Keratinocyte (primary cell): ENCODE measurements at places on chromosomes 5 and 9. TPM values are rescaled to one million over a fixed set of nuclear protein-coding genes. Genes with fewer than 3 reads are reported as not detected.
A peak's percentile ranks its signal among the peaks of the same experiment; 100 is the strongest.

DNA sequence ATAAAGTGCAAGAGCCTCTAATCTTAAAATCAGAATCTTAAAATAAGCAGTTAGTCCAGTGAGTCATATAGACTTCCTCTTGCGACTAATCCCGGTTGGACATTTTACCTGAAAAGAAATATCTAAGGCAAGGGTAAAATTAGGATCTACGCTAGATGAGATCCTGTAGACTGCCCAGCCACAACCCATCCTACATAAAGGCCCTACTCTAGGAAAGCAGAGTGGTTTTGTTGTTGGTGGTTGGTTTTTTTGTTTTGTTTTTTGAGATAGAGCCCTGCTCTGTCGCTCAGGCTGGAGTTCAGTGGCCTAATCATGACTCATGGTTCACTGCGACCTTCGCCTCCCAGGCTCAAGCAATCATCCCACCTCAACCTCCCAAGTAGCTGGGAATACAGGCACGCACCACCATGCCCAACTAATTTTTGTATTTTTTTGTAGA lies 6.9 kb downstream of the TSC1 start:
- H3K27me3 ChIP-seq = no peaks in the 10 kb centered on the region
- H3K27ac ChIP-seq = no peak overlapping the region
- no peak overlapping the region for H3K4me3 ChIP-seq

DNA sequence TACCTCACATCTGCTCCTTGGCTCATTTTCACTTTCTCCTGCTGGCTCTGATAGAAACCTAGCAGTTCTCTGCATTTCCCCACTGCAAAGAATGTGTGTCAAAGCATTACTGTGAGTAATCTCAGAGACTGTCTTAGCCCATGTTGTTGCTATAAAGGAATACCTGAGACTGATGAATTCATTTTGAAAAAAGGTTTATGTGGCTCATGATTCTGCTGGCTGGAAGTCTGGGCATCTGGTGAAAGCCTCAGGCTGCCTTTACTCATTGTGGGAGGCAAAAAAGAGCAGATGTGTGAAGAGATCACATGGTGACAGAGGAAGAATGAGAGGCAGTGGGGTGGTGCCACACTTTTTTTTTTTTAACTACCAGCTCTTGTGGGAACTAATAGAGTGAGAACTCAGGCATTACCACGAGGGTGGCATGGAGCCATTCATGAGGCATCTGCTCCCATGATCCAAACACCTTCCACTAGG lies 191.6 kb upstream of the CTNND2 start:
- no peak overlapping the region for H3K27ac ChIP-seq
- no peak for DNase-seq
- H3K4me3 ChIP-seq = no peak overlapping the region
- H3K27me3 ChIP-seq = no peaks in the 10 kb centered on the region

- peaks cover 20% of the 10 kb centered on the region for H3K27me3 ChIP-seq
- no peak for DNase-seq
- H3K27ac ChIP-seq = no peak overlapping the region
- no peak overlapping the region for H3K4me3 ChIP-seq
Measured at GRCh38 chr9:34518110-34518616, 4.6 kb downstream of the ENHO start.

GRCh38 chr5:134140530-134141201 lies 26.2 kb downstream of the TCF7 start:
- H3K27ac ChIP-seq = no peak overlapping the region
- DNase-seq = peak; percentile 46
- H3K4me1 ChIP-seq = peaks cover 24% of the 10 kb centered on the region
- peaks cover 36% of the 10 kb centered on the region for H3K36me3 ChIP-seq

Gene KIAA1958
- 0.77 to 1.2 TPM (median 0.84 TPM) in 3 replicates for polyA plus RNA-seq

Gene ESM1
- polyA plus RNA-seq = 0.07 TPM in 1 of 3 replicates, not detected in the others

Gene ANKRD34B
- 0.01 TPM in 1 of 3 replicates, not detected in the others for polyA plus RNA-seq

Gene ADAMTSL1
- 0.35 to 2.2 TPM (median 1.1 TPM) in 3 replicates for polyA plus RNA-seq

Gene PPP3R2
- not detected in 3 replicates for polyA plus RNA-seq

- H3K36me3 ChIP-seq = no peaks in the 10 kb centered on the region
- no peak overlapping the region for H3K4me3 ChIP-seq
- no peaks in the 10 kb centered on the region for H3K27me3 ChIP-seq
- no peak for DNase-seq
- no peak overlapping the region for H3K27ac ChIP-seq
Measured at GRCh38 chr5:127068493-127069214, 4.6 kb downstream of the C5orf63 start.

Gene PCDHGA12
- polyA plus RNA-seq = 0.69 to 1.9 TPM (median 1.0 TPM) in 3 replicates

GRCh38 chr5:127389601-127390000 lies 99.0 kb downstream of the MEGF10 start:
- H3K27ac ChIP-seq = no peak overlapping the region
- H3K36me3 ChIP-seq = no peaks in the 10 kb centered on the region
- no peak for DNase-seq
- no peaks in the 10 kb centered on the region for H3K27me3 ChIP-seq
- no peak overlapping the region for H3K4me3 ChIP-seq

DNA sequence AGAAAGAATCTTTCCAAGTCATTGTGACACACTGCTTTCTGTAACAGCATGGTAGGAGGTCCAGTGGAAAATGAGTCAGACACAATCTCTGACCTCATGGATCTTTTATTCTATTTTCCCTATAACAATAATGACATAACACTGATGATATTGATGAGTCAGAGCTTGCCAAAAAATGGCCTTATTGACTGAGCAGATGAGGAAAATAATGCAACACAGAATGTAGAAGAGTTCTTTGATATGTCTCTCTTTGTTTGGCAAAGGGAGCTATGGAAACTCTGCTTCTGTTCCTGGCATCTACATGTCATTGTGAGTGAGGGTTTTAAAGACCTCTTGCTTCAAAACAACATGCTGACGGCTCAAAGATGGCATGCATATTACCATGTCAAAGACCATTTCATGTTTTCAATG lies 443.1 kb upstream of the ZNF608 start:
- no peak for DNase-seq
- H3K27ac ChIP-seq = no peak overlapping the region
- H3K4me1 ChIP-seq = no peaks in the 10 kb centered on the region
- no peaks in the 10 kb centered on the region for H3K27me3 ChIP-seq

Gene PCDH1
- 10.0 to 19.9 TPM (median 14.2 TPM) in 3 replicates for polyA plus RNA-seq

- no peak for DNase-seq
- no peak overlapping the region for H3K27ac ChIP-seq
- no peaks in the 10 kb centered on the region for H3K4me1 ChIP-seq
- H3K36me3 ChIP-seq = no peaks in the 10 kb centered on the region
- no peaks in the 10 kb centered on the region for H3K27me3 ChIP-seq
- no peak overlapping the region for H3K4me3 ChIP-seq
Measured at GRCh38 chr5:52856564-52856963, 68.8 kb downstream of the ITGA1 start.

GRCh38 chr5:1445313-1445688 lies at the start of gene SLC6A3:
TSS of gene SLC6A3 (minus strand) at chr5:1445440. CDS start at chr5:1443197, 2,243 bp downstream.
- H3K4me3 ChIP-seq = no peak within 1 kb of the TSS
- H3K27me3 ChIP-seq = peaks cover 64% of the 10 kb centered on the region
- H3K4me1 ChIP-seq = no peaks in the 10 kb centered on the region
- no peaks in the 10 kb centered on the region for H3K36me3 ChIP-seq
- H3K27ac ChIP-seq = no peak within 1 kb of the TSS

Gene GNA14
- polyA plus RNA-seq = not detected in 3 replicates

Gene UNC5A
- 0.03 to 0.05 TPM in 2 of 3 replicates, not detected in the other for polyA plus RNA-seq

- peaks cover 42% of the 10 kb centered on the region for H3K4me1 ChIP-seq
- no peak overlapping the region for H3K27ac ChIP-seq
- no peak overlapping the region for H3K4me3 ChIP-seq
- no peak for DNase-seq
- H3K27me3 ChIP-seq = no peaks in the 10 kb centered on the region
Measured at GRCh38 chr5:135707302-135707701, 127.2 kb upstream of the SLC25A48 start.

DNA sequence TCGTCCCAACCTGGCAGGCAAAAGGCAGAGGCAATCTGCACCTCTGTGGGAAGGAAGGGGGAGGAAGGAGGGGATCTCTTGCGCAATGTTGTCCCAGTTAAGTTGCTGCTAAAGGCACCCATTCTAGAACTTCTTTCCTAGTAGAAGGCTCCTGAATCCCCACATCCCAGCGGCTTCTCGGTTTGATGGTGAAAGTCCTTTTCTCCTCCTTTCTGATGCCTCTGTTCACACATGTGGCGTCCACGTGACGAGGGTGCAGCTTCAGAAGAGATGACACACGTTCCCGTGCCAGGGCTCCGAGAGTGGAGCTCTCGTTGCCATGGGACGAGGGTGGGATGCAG lies 96.9 kb upstream of the FCN2 start:
- no peak overlapping the region for H3K27ac ChIP-seq
- no peak overlapping the region for H3K4me3 ChIP-seq
- H3K36me3 ChIP-seq = no peaks in the 10 kb centered on the region
- no peak for DNase-seq
- H3K4me1 ChIP-seq = peaks cover 11% of the 10 kb centered on the region

GRCh38 chr5:51488803-51489642 lies 105.8 kb downstream of the ISL1 start:
- H3K27me3 ChIP-seq = no peaks in the 10 kb centered on the region
- H3K27ac ChIP-seq = no peak overlapping the region
- H3K4me3 ChIP-seq = no peak overlapping the region
- peaks cover 13% of the 10 kb centered on the region for H3K4me1 ChIP-seq
- DNase-seq = no peak

DNA sequence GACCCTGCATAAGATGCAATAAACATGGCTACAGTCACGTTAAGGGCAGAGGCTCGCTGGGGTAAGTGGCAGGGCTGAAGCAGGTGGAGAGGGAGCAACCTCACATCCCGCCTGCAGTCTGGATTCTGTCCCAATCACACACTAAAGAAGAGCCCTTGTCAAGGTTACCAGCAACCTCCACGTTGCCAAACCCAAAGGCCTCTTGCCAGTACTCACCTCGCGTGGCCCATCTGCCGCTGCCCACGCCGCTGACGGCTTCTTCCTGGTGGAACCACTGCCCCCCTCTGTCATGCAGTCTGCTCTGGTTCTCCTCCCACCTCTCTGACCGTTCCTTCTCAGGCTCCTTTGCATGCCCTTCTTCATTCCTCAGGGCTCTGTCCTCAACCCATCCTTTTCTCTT lies 8.8 kb downstream of the AQP7 start:
- H3K27me3 ChIP-seq = no peaks in the 10 kb centered on the region
- H3K4me1 ChIP-seq = peaks cover 5% of the 10 kb centered on the region
- no peak overlapping the region for H3K4me3 ChIP-seq
- no peak for DNase-seq

DNA sequence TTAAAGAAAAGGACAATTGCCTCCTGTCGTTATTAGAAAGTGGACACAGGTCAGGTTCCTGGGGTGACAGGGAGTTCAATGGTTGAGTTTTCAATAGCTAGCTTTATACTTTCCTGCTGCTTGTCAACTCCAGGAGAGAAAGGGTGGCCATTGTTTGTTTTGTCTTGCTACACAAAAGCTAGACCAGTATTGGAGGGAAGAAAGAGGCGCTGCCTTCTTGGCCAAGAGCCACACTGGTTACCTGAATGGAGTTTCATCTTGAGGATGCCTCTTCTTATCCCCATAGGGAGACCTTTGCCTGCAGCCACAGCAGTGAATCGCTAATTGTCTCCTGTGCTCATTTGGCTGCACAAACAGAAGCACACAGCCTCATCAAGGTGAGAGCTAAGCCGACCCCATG lies 279.4 kb upstream of the GRIA1 start:
- DNase-seq = no peak
- H3K36me3 ChIP-seq = no peaks in the 10 kb centered on the region
- H3K27me3 ChIP-seq = no peaks in the 10 kb centered on the region
- H3K4me1 ChIP-seq = no peaks in the 10 kb centered on the region

Gene CHSY3
- polyA plus RNA-seq = 0.37 to 0.58 TPM (median 0.47 TPM) in 3 replicates

DNA sequence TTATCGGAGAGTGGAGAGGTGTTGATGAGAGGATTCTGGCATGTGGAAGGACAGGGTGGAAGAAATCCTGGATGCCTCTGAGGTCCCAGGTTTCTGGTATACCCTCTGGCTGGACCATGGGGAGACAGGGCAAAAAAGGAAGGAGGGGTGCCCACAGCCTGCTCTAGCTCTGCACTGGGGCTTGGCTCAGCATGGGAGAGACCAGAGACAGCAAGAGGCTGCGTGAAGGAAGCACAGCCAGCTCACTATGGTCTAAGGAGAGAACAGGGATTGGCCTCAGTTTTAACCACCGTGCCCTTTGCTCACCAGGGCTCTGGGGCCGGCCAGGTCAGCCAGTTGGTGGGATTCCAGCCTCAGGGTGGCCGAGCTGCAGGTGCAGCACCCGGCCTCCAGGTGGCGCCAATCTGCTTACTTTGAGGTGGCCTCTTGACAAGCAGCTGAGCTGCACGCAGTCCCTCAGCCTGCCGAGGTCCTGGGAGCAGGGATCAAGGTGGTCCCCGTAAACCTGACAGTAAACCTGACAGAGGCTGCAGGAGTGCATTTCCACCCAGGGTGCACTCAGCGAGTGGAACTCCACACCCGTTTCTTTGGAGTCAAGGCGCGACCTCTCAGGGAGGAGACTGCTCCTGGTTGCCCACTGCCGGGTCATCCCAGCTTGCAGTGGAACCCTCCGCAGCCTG lies 25.0 kb upstream of the SPTLC1 start:
- H3K27me3 ChIP-seq = peaks cover 20% of the 10 kb centered on the region
- no peaks in the 10 kb centered on the region for H3K36me3 ChIP-seq
- H3K4me3 ChIP-seq = no peak overlapping the region
- peaks cover 7% of the 10 kb centered on the region for H3K4me1 ChIP-seq
- no peak overlapping the region for H3K27ac ChIP-seq

Gene TAF1L
- 0.01 TPM in 1 of 3 replicates, not detected in the others for polyA plus RNA-seq

DNA sequence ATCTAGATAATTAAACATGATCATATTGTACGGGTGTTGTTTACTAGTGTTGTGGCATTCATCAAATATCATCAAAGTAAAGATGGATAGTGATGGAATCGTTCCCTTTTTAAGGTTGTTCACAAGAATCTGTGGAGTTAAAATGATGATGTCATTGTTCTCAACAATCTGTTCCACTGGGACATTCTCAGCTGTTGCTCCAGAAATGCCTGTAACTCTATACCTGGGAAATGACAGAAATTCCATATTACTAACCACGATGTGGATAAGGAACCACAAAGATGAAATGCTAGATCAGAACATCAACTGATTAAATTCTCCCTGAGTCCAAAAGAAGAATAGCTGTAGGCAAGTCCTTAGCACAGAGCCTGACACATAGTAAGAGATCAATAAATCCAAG lies 38.0 kb downstream of the RIGI start:
- peaks cover 39% of the 10 kb centered on the region for H3K36me3 ChIP-seq
- H3K27me3 ChIP-seq = no peaks in the 10 kb centered on the region
- no peaks in the 10 kb centered on the region for H3K4me1 ChIP-seq
- H3K27ac ChIP-seq = no peak overlapping the region

DNA sequence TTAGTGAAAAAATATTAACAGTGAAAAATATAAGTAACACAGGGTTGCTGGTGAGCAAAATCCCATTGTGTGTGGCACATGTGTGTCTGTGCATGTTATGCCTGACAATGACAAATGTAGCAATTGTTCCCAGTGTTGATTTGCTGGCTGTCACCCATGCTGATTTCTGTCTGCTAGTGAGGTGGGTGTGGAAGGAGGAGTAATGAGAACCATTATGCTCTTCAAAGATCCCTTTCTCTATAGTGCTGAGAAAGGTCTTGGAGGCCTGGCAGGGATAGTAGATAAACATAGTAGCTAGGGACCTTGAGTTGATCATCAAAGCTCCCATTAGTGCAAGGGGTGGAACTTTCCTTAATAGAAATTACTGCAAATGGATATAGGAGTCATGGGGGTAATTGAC lies 152.5 kb upstream of the CLINT1 start:
- H3K27ac ChIP-seq = no peak overlapping the region
- DNase-seq = no peak
- no peaks in the 10 kb centered on the region for H3K36me3 ChIP-seq
- no peaks in the 10 kb centered on the region for H3K27me3 ChIP-seq
- no peak overlapping the region for H3K4me3 ChIP-seq

- H3K27me3 ChIP-seq = no peaks in the 10 kb centered on the region
- no peak overlapping the region for H3K27ac ChIP-seq
- H3K4me3 ChIP-seq = no peak overlapping the region
- H3K4me1 ChIP-seq = no peaks in the 10 kb centered on the region
- H3K36me3 ChIP-seq = peaks cover 10% of the 10 kb centered on the region
- no peak for DNase-seq
Measured at GRCh38 chr5:171895081-171895480, 109.5 kb downstream of the SMIM23 start.
